HEK293T (cell line): ENCODE measurements at places on chromosomes 1 and 21.
A peak's percentile ranks its signal among the peaks of the same experiment; 100 is the strongest.

GRCh38 chr1:178566187-178566586, 53.3 kb downstream of the TEX35 start:
- no peak for DNase-seq

DNA sequence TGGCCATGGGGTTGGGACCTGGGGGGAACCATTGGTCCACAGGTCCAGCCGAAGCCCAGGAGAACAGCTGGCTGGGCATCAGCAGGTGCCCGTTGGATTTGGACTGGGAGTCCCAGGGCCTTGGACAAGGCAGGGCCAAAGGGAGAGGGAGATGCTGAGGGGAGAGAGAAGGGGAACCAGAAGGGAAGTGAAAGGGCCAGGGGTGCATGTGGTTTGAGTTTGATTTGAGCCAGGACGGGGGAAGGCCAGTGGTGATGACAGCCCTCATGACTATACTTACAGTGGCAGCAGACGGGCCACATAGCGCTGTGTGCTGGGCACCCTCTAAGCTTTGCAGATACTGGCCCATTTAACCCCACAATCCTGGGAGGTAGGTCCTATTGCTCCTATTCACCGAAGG, 18.8 kb downstream of the AGRN start:
- DNase-seq: no peak

GRCh38 chr1:33177996-33178540, 3.8 kb downstream of the TRIM62 start:
- DNase-seq: no peak

- no peak for DNase-seq
These were observed 90.5 kb downstream of the PIK3R3 start for GRCh38 chr1:46041974-46042373.

DNA sequence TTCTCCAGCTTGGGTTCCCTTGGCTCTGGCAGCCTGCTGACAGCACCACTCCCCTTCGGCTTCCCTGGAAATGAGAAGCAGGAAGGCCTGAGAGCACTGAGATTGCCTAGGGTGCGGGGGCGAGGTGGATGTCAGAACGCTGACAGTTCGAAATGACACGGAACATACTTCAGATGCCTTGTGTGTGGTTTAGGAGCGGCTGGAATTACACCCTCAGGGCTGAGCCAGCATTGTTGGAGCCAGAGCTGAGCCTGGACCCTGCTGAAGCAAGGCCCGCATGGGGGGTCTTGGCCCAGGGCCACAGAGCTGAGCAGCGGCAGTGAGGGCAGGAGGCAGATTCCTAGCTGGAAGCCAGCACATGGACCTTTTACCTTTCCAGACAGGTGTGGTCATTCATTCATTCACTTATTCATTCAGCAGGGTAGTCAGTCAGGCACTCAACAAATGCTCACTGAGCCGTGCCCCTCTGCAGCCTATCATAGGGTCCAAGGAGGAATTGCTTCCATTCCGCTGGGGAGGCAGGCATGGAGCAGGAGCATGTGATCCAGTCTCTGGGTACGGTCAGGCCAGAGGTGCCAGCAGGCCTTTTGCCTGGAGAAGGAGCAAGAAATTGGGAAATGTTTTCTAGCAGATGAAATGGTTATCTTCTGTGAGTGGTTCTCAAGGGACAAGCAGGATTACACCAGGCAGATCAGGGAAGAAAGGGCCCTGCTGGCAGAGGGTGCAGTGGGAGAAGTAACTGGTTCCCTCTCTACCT, 6.6 kb upstream of the FOXE3 start:
- no peak for DNase-seq

DNA sequence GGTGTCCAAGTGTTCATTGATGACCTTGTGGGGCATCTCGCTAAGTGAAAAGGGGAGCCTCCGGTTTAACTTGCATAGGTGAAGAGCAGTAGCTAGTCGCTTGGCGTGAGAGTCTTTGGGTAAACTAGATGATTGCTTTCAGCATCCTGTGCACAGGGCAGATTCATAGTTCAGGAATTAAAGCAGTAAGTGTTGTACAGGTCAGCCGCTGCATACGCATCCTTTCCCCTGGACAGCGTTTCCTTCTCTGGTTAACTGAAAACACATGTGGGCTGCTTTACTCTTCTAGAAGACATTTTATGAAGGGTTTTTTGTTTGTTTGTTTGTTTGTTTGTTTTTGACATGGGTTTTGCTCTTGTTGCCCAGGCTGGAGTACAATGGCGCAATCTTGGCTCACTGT, 12.1 kb downstream of the NDUFV3 start:
- no peak for DNase-seq

GRCh38 chr1:58446368-58446767, 100.2 kb downstream of the OMA1 start:
- DNase-seq: no peak

DNA sequence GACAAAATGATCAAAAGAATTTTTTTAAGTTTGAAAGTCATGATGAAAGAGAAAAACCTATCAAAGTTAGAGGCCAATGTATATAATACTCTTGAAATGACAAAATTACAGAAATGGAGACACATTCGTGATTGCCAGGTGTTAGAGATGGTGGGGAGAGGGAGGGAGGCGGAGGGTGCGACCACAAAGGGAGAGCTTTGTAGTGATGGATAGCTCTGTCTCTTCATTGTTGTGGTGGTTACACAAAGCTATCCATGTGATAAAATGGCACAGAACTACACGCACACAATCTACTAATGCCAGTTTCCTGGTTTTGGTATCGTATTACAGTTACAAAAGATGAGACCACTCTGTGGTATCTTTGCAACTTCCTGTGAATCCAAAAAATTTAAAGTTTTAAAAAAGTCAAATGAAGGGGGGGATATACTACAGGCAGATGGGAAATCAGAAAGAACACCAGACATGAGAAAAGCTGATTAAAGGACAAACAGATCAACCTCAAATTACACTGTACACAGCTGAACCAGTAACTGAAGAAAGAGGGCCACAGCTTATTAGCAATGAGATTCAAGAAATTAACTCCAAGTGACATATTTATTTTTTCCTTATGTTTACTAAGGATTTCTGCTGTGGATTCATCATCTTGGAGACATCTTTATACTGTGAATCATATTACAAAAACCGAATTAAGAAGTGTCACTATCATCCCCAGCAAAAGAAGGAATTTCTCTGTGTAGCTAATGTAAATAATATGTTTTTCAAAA, 199.1 kb downstream of the SLC45A1 start:
- DNase-seq: no peak

DNA sequence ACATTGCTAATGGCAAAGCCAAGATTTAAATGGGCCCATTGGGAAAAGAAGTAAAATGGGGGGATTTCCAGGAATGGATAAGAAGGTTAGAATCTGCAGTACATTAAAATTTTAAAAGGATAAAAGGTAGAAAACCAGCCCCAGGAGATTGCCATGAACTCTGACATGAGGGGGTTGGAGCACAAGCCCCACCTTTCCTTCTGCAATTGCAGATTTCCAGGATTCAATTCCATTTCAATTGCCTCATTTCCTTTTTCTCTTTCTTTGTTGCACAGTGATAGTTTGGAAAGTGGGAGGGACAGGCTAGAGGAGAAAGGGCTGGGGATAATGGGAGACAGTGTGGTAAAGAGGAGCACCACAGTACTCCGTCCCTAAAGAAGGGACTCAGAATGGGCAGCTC, 238.5 kb upstream of the RAB4A start:
- no peak for DNase-seq

DNA sequence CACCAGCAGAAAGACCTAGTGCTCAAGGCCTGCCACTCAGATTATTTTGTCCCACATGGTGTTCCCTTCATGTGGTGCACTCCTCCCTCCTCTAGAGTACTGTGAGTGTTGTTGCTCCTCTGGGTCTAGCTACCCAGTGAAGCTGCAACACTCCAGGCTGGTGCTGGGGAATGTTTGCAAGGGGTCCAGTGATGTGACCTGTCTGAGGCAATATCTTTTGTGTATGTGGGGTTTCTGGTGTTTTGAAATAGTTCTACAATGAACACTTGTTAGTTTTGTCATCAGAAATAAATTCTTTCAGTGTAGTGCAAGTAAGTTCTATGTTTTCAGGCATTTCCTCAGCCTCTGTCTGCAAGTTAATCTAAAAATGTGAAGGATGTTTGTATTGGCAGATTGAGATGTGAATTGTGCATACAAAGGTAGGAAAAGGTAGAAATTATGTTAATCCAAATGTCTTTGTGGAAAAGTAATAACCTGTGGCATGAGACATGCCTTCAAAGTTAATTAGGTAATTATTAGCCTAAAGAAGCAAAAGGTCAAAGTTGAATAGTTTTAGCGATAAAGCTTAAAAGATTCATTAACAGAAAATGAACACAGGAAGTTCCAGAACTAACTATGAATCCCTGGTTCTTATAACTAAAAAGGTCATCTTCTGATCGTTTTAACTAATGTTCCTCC, 616.8 kb downstream of the LTN1 start:
- no peak for DNase-seq

DNA sequence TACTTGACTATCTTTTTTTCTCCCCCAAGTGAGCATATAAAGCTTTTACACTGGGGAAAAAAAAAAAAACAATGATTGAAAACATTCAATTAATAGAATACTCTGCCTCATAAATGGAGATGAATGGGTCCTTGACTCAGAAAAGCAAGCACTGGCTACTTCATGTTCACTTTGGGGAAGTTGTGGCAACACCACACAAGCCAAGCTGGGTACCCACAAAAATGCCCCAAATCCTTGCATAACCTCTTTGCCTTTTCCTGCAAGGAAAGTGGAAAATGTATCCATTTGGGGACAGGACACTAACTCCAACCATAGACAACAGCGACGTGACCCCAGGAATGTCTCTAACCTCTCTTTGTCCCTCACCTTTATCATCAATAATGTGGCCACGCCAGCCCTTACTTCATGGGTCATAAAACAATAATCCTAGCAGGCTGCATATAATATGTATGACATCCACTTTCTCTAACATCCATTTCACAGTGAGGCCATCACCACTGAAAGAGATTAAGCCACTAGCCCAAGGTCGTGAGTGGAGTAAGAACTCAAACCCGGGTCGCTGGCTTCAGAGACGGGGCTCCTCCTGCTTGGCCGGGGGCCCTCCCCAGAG, 2.3 kb downstream of the ECE1 start:
- DNase-seq: no peak

GRCh38 chr1:184781941-184782340, 27.3 kb upstream of the EDEM3 start:
- no peak for DNase-seq

GRCh38 chr1:8182034-8182761, 135.7 kb upstream of the SLC45A1 start:
- DNase-seq: no peak

DNA sequence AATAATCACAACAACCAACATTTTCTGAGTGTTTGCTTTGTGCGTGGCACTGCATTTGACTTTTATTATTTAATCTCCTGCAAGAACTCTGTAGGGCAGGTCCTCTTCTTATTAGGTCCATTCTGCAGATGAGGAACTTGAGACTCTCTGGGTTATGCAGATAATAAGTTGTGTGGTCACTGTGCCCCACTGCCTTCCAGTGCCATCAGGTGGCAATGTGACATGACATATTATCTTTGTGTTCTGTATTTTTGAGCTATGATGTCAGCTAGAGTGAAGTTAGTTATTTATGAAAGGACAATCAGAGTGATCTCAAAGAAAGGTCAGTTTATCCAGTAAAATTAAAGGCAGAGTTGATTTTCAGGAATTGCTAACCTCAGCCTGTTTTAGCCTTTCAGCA, 196.0 kb downstream of the FMN2 start:
- no peak for DNase-seq

GRCh38 chr21:46357335-46357604, 33.3 kb downstream of the PCNT start:
- DNase-seq: no peak

GRCh38 chr1:211589782-211590721, 11.1 kb upstream of the SLC30A1 start:
- DNase-seq: no peak

- DNase-seq: no peak
These were observed 70.0 kb downstream of the FAAP20 start for GRCh38 chr1:2124446-2125198.

GRCh38 chr21:32035617-32036016, 162.8 kb downstream of the HUNK start:
- no peak for DNase-seq

DNA sequence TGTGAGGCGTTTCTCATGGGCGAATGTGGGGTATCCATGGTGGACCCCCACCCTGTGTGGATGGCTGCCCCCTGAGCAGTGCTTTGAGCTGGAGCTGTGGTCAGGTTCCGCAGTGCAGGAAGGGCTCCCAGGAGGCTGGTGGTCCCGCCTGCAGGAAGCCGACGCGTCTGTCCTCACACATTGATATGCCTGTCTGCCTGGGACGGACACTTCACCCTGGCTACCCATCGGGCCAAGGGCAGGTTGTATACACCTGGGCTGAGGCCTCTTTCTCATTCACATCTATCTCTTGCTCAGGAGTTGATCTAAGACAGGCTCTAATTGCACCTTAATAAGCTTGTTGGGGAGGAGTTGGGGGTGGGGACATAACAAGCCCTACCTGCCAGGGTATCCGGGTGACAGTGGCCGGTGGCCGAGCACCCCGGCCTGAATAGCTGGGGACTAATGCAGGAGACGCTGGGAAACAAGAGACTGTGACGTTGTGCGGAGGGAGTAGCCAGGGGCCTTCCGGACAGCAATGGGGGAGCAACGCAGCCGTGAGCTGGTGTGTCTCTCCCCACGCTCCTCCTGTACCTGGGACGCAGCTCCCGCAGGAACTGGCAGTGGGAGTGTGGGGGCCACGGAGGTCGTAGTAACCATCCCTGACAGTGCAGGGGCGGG, 21.7 kb downstream of the PDXK start:
- no peak for DNase-seq

- DNase-seq: peak; percentile 94
These were observed at the start of gene CDC14A for GRCh38 chr1:100352267-100353070. TSS of gene CDC14A (plus strand) at chr1:100352506. CDS start at chr1:100352955, 449 bp downstream.

DNA sequence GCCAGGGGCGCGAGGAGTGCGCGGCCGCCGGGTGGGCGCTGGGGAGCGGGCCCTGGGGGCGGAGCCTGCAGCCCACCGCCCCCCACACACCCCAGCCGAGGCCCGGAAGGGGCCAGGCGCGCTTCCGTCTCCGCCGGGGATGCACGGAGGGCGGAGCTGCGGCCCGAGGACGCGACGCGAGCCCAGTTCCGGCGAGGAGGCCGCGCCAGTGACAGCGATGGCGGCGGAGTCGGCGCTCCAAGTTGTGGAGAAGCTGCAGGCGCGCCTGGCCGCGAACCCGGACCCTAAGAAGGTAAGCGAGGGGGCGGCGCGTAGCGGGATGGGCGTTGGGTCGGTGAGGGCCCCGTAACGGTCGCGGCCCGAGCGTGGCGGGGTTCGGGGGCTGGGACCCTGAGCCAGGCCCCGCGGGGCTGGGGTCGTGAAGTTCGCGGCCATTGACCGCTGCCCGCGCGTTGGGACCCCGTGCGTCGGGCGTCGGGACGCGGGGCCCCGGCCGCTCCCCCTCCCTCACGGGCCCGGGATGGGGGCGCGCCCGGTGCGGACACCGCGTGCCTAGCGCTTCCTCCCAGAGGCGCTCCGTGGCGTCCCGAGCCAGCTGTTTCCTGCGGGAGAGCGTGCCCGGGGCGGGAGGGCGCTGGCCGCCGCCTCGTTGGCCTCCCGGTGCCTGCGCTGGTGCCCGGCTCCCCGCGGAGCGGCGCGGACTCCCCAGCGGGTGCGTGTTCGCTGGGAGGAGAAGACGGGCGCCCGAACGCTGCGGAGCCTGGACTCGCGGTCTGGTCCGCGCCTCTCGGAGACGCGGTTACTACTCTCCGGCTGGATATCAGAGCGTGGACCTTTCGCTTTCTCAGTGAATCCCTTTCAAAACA, at the start of gene ELOA:
TSS of gene ELOA (plus strand) at position 185 of the 866 bp plus-strand sequence. CDS start at position 218, 33 bp downstream.
- peak; percentile 80 for DNase-seq

- DNase-seq: no peak
These were observed 52.7 kb upstream of the LGALS8 start for GRCh38 chr1:236471096-236471495.

GRCh38 chr1:68600049-68600661, 103.3 kb upstream of the DEPDC1 start:
- DNase-seq: peak; percentile 52

GRCh38 chr1:56285554-56286402, 293.6 kb downstream of the PLPP3 start:
- DNase-seq: no peak
